Stimulated activated CD8-positive, alpha-beta memory T cell treated with anti-CD3 and anti-CD28 coated beads, Interleukin-15, amount 100 ng/mL, for 4 hours (primary cell): ENCODE measurements at places on chromosomes 4 and X.

DNA sequence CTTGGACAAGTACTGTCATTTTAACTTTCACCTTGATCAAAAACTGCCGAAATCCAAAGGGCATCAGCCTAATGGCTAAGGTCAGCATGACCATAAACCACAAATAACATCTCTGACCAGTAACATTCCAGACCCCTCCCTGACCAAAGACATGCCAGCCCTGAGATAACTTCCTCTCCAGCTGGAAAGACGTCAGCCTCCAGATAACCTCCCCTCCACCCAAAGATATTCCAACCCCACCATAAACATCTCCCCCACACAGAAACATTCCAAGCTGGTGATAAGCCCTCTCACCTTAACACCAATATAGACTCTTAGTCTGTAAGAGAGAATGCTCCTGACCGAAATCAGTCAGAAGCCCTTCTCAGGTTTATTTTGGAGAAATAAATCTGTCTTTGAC lies 7.4 kb downstream of the PPP1R2C start:
- DNase-seq = no peak

DNA sequence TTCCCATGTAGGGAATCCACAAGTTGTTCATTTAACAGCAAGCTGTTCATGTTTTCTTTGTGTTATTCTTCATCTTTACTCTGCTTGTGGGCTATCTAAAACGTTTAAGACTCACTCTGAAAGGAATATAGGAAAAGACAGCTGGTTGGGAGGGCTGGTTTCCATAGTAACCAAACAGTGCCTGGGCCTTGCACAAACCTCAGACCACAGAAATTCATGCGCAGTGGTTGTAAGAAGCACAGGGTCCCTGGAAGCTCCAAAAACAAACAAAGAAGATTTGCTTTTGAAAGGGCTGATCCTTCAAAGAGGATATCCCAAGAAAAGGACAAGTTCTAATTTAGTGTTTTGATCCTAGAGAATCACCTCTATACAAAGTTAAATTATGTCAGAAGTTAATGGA lies 7.8 kb downstream of the SERTM2 start:
- DNase-seq = no peak

DNA sequence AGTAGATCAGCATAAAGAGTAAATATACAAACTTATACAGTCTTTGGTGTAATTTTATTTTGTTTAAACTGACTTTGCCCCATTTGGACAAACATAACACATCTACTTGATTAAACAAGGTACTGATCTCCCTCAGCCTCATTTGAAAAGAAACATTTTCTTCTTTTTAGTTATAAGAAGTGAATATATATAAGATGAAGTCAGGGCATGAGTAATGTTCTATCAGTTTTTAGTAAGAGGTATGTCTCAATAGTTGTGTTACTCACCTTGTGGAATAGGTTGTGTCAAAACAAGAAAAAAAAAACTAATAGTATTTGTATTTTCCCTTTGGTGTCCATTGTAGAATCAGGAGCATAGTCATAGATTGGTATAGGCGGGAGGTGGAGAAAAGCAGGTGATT lies 327.4 kb downstream of the RPA4 start:
- DNase-seq = no peak

DNA sequence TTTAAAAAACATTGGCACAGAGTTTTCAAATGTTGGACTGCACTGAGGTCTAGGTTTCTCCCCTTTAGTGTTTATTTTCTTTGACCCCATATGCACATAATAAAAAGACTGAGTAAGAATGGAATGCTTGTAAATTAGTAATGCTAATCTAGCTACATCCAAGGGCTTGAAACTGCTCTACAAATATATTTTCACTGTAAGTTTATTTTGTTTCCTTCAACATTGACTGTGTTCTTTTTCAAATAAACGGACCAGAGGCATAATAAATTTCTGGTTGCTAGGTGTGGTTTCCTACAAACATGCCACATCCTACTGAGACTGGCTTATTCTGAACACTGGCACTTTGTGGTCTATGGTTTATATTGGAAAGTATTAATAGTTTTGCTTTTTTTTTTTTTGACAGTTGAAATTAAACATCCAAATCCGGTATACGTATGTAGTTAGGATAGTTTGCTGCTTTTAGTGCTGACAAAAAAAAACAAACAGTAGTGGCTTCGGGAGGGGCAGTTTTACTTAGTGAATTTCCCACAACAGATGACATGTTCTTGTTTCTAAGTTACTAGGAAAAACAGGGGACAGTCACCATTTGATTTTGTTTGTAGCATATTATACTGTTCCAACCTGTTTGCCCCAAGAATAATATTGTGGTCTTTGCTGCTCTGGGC lies 13.2 kb downstream of the CA5B start:
- DNase-seq = no peak

- DNase-seq = no peak
Observed at GRCh38 chr4:152211936-152212653, 323.8 kb downstream of the FBXW7 start.

DNA sequence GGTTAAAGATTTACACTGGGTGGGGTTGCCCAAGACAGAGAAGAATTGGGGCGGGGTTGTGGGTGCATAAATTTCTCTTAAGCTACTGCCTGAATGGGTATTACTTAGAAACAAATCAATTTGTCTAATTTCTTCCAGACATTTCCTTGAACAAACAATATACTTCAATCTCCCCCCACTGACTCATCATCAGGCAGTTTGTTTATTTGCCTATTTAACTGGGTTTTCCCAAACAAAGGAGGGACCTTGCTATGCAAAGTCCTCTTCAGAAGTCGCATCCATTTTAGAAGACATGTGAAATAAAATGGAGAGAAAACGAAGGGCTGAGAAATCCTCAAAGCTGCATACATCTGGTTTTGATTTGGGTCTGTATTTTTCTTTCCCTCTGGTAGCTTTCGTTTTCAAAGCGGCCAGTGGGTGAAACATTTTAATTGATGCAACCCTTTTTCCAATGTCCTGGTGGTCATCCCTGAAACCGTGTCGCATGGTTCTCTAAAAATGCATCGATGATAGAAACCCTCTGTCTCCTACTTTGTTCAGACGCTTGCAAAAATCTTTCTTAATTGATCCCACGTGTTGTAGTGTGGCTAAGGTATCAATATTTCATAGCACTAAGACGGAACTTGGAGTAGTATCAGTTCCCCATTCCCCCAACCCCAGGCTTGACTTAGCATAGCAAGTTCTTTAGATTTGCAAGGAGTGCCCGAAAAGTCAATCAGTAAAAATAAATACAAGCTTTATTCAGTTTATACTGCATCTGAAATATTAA lies 115.1 kb upstream of the MXRA5 start:
- no peak for DNase-seq

GRCh38 chr4:80610845-80611677 lies 275.5 kb downstream of the CFAP299 start:
- DNase-seq = no peak

DNA sequence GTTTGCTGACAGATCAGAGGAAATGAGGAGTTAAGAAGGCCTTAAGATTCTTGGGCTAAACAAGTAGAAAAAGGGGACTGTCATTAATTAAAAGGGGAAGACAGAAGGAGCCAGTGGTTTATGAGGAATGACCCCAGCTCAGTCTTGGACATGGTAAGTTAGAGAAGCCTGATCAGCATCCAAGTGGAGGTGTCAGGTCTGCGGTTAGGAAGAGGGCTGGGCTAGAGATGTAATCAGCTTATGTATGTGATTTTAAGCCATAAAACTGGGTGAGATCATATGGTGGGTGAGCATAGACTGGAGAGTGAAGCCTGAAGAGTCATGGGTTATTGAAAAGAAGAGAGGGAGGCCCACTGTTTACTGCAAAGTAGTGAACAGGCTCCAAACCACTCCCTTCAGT lies 246.1 kb downstream of the NR3C2 start:
- DNase-seq = no peak

DNA sequence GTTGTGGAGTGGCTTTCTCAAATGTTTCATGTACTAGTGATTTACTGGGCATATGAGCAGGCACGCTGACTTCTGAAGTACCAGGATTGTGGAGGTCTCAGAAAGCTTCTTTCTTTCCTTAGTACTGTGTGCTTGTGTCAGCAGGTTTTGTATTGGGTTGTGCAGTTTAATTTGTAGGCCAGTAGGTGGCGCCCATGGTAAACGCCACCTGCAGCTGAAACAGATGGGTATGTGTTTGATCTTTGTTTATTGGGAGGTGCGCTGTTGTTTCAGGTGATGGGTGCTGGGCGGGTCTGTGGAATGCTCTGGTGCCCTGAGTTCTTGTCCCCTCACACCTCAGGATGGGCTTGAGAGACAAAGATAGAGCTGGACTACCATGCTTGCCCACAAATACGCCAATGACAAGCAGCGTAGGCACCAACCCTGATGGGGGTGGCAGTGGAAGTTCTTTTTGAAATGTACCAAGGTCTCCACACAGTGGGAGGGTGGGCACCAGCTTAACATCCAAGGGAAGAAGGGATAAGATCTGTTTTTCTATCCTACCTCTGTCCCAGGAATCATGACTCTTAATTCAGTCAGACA lies 141.5 kb downstream of the RPS6KA6 start:
- no peak for DNase-seq

DNA sequence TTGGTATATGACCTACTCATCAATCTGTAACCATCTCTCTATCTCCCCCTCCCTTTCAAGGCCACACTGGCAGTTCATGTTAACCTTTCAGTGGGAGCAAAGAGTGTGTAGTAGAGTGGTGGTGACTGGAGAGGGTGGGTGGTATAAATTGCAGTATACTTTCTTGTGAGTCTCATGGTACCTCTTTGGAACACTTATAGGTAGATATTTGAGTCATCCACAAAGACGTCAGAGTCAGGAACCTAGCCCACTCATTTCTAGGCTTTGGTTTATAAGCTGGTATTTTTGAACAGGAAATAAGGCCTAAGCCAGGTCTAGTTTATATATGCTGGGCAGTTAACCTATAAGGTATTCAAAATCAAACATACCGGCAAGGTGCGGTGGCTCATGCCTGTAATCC lies 36.3 kb downstream of the RLIM start:
- no peak for DNase-seq

DNA sequence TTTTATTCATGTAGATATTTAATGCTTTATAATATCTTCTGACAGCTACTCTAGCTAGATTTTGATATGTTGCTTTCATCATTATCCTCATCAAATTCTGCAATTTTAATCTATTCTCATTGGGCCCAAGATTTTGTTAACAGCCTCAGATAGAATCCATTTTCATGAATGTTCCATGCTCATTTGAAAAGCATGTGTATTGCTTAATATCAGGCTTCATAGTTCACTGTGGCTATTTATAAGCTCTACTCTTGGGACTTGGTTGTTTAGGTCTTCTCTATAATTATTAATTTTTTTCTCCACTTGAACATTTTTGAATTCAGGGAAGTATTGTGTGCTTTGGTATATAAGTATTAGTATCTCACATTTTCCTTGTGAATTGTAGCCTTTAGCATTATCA lies 41.8 kb downstream of the RAB40A start:
- DNase-seq = no peak

DNA sequence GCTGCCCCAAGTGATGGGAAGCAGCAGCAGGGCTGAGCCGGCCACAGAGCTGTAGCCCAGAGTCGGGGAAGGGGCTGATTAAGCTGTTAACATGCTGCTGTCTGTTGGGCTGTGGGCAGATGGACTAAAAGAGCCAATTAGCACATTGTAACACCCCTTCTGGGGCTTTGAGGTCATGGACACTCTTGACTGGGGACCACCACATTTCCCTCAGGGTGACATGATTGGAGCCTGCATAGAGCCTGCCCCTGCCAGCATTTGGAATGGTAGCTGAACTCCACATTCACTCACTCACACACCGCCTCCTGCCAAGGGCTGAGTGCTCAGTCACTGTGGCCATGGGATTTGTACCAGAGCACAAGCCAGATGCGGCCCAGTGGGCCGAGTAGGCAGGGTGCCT lies 646.9 kb downstream of the FAT4 start:
- no peak for DNase-seq
